Osteocyte (in vitro differentiated cells): ENCODE measurements at places on chromosomes 4 and X.

GRCh38 chr4:118769161-118769560 lies 66.8 kb downstream of the SEC24D start:
- DNase-seq, result no peak

DNA sequence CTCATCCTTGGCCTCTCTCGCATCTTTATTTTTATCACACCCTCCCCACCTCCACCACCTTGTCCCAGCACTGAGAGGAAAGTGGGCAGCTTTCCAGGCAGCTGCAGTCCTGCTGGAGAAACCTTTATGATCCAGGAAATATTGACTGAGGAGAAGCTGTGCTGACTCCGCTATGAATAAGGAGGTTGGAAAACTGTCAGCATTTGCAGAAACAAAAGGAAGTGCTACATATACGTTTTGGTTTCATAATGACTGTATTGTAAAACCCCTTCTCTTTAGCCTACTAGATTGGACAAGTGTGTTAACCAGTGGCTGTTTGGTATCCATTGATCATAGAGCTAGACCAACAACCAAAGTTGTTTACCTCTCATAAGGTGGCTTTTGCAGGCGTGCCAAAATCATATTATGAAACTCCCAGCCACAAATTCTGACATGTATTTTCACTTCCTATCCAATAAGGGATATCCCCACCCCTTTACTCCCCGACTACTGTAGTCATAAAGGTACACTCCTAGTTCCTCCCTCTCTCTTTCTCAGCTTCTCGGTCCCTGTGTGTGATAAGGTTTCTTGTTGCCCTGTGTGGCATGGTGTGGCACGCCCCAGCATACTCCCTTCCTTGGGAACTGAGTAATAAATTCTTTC lies 88.4 kb downstream of the GPR143 start:
- DNase-seq, result no peak

GRCh38 chr4:150135134-150135772 lies 57.0 kb downstream of the DCLK2 start:
- no peak for DNase-seq

DNA sequence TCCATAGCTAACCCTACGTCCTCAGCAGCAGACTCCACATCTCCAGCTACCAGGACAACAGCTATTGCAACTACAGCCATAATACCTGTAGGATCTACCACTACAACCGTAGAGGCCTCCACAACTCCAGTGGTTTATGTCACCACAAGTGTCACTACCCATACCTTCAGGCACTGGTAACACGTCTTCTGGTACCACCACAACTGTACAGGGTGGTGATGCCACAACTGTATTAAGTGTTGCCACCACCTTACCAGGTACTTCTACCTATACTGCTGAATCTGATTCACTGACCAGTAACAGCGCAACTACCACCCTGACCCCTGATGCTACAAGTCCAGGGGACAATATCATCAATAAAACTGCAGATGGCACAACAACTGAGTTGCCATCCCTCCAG lies 34.6 kb upstream of the CABS1 start:
- no peak for DNase-seq

GRCh38 chr4:147816382-147817254 lies 84.7 kb downstream of the ARHGAP10 start:
- DNase-seq, result no peak

DNA sequence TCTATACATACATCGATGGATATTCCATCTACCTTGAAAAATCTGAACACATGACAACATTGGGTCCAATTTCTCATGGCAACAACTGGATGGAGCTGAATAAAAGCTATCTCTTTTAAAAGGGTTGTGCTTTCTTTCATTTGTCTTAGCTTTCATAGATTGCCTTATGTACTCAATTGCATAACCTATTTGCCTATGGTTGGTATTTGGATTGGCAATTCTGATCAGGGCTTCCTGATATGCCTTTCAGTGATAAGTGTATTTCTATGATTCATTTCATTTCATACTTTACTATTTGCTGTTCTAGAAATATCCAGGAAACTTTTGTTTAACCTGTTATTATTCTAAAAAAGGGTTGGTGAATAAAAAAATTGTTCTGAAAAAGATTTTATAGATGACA lies 509.9 kb downstream of the GRXCR1 start:
- DNase-seq, result no peak

DNA sequence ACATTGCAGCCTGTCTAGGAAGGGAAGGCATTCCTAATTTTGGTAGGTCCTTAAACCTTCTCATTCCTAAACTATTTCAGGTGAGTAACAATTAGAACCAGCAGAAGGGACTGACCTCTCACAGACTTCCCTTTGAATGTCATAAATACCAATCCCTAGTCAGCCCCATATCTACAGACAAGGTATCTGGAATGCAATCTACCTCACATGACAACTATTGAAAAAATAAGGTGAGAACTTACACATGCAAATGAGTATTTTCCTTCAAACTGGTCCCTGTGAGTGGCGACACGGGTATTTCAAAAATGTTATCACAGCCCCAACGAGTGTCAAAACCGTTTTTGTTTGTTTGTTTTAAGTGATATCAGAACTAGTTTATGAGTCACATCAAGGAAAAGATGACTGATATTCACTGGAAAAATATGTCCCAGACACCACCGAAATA lies 102.4 kb upstream of the VCX2 start:
- no peak for DNase-seq

DNA sequence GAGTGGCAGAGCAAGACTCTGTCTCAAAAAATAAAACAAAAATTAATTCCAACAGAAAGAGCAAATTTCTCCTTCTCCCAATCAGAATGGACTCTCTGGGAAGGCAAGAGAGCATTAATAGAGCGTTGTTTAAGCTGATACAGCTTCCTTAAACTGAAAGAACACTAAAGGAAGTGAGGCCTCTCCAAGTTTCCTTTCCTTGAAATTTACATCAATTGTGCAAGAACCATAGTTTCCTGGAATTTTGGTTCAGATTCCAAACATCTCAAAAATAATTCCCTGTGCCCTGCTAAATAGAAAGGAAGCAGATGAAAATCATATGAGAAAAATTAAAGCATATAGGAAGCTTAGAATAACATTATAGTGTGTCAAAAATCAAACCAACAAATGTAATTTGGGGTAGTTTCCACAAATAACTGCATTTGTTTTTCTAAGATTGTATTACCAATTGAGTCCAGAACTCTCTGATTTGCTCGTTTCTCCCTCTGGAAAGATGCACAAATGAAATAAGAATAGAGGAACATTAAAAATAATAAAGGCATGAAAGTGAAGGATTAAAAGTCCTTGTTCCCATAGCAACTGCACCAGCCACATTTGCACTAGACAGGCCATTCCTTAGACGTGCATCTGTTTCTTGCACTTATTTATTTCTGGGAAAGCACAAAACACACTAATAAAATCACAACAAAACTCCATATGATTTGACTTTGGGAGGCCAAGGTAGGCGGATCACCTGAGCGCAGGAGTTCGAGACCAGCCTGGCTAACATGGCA lies 3.7 kb upstream of the FAM241A start:
- no peak for DNase-seq

GRCh38 chr4:21792736-21793135 lies 155.8 kb downstream of the KCNIP4 start:
- no peak for DNase-seq

- no peak for DNase-seq
Measured at GRCh38 chrX:150833454-150834056, 64.9 kb downstream of the CD99L2 start.

- DNase-seq, result no peak
Measured at GRCh38 chrX:72247206-72247942, 8.5 kb upstream of the ERCC6L start.

- peak; percentile 89 for DNase-seq
Measured at GRCh38 chrX:119887721-119888425, 7.8 kb upstream of the AKAP14 start.

DNA sequence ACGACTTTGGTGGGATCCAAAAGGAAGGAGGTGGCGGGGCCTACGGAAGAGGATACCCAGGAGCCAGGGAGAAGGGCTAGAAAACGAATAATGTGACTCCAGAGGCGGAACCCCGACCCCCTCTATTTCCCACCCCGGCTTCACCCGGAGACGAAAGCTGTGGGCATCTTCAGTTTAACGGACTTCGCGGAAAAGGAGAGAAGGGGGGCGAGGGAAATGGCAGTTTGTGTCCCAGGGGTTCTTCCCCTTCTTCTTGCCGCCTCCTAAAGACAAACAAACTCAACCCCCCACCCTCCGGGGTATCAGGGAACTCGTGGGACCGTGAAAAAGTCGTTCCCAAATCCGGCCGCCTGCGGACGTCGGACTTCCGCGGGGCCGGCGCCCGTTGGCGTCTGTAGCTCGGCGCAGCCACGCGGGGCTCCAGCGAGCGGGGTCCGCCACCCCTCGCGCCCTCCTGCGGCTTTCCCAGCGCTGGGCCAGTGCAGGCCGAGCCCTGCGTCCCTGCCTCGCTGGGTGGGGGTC lies 3.6 kb upstream of the LEF1 start:
- DNase-seq, result no peak
